ENCODE measurements at places on chromosomes 13 and 19.

DNA sequence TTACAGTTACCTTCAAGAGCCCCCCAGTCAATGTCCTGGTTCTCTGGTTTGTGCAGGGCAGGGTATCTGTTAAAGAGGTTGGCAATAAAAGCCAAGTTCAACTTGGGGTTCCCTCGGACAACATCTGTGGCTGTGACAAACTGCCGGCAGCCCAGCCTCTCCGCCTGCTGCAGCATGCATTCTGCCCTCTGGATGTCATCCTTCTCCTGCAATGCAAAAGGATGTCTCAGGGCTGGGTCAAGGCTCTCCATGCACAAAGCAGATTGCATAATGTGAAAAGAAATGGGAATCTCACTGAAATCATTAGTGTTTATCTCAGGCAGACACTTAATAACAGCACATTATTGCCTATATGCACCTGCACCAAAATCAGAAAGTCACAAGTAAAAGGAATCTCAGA is 35.1 kb downstream of the LCP1 start:
- no peaks in the 10 kb centered on the region for H3K27me3 ChIP-seq
- DNase-seq: peak; percentile 31
- no peak overlapping the region for H3K27ac ChIP-seq
- H3K4me3 ChIP-seq: no peak overlapping the region

GRCh38 chr13:33509642-33510229 is 224.2 kb upstream of the STARD13 start:
- no peak for DNase-seq
- H3K4me1 ChIP-seq: no peaks in the 10 kb centered on the region
- no peaks in the 10 kb centered on the region for H3K27me3 ChIP-seq
- no peak overlapping the region for H3K4me3 ChIP-seq
- no peak overlapping the region for H3K27ac ChIP-seq

DNA sequence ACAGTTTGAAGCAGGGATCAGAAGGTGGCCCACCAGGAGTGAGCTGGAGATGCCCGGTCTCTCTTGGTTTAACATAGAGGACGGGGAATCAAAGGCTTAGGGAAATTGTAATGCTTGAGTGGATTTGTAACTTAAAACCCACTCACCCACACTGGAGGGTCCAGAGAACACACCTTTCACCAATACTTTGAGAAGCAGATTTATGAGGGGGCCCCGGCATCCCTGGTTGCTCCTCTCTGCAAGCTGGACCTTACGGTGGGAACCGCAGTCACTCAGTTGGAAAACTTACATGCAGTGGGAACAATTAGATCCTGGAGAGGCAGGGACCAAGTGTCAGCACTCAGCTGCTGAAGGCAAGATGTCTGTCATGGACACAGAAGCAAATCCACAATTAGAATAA is 20.5 kb downstream of the PPP5C start:
- H3K27me3 ChIP-seq: no peaks in the 10 kb centered on the region
- DNase-seq: no peak
- H3K27ac ChIP-seq: no peak overlapping the region
- no peaks in the 10 kb centered on the region for H3K36me3 ChIP-seq
- no peaks in the 10 kb centered on the region for H3K4me1 ChIP-seq

DNA sequence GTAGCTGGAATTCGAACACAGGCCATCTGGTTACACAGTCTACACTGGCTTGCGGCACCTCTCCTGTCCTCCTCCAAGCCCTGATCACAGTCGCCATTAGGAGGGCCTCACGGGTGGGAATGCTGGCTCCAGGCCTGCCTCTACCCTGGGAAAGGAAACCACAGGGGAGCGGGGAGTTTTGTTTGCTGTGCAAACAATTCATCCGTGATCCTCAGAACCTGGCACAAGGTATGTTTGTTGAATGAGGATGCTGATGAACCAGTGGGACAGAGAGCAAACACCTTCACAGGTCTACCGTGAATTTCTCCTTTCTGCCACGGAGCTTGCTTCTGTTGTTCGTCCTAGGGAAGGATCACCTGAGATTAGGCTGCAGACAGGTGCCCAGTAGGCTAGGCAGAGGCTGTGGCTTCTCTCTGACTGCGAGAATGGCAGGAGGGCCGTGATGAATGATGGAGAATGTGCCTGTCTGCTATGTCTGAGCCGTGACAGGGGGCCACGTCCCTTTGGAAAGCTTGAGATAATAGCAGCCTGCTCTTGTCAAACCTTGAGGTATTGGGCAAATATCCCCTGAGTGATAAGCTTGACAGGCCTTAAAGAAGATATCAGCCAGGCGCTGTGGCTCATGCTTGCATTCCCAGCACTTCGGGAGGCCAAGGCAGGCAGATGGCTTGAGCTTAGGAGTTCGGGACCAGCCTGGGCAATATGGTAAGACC is 36.7 kb downstream of the PIN1 start:
- no peaks in the 10 kb centered on the region for H3K36me3 ChIP-seq
- no peaks in the 10 kb centered on the region for H3K4me1 ChIP-seq
- H3K27ac ChIP-seq: no peak overlapping the region
- DNase-seq: no peak
- H3K27me3 ChIP-seq: no peaks in the 10 kb centered on the region

- H3K36me3 ChIP-seq: no peaks in the 10 kb centered on the region
- H3K4me3 ChIP-seq: no peak overlapping the region
- no peak overlapping the region for H3K27ac ChIP-seq
These were observed 118.2 kb upstream of the SLC10A2 start for GRCh38 chr13:103184413-103184812.

DNA sequence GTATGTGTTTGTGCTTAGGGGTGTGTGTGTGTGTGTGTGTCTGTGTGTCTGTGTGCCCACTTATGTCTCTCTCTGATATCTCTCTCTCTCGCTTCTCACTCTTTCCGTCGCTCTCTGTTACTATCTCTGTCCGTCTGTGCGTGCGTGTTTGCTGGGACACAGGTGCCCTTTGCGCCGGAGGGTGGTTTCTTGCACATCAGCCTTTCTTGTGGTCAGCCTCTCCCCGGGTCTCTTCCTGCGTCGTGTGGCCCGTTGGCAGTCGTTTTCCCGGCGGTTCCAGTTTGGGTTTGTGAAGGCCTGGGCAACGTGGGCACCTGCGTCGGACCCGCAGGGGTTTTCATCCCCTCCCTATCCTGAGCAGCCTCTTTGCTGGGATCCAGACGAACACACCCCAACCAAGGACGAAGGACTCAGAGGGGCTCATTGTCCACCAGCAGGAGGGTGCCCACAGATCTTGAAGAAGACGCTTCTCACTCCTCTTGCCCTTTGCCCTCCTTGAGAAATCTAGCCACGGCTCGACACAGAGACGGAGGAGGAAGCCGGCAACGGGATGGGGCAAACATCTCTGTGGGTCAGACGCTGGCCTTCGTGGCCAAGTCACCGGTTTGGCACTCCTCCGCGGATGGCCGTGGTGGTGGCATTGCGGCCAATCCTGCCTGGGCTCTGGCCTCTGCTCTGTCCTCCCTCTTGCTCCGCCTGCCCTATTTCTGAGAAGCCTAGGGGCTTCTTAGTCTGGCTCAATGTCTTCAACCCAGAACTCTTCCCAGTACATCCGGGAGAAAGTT is 52.3 kb downstream of the ZNF146 start:
- no peak overlapping the region for H3K27ac ChIP-seq
- H3K27me3 ChIP-seq: no peaks in the 10 kb centered on the region
- DNase-seq: no peak

DNA sequence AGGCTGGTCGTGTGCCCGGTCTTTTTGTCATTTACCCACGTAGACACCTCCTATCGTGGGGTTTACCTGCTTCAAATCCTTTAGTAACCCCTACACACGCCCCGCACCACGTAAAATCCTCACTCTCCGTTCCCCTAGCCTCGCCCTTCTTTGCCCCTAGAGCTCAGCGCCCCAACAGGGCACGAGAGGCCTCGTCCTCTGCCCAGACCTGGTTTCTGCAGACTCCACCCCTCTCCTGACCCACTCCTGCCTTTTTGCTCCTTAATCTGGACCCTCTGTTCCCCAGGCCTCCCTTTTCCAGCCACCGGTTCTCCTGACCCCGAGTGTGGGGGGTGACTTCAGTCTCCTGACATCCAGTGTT is 412 bp downstream of the ZNF528 start:
- H3K4me1 ChIP-seq: no peaks in the 10 kb centered on the region
- no peak overlapping the region for H3K27ac ChIP-seq
- H3K36me3 ChIP-seq: no peaks in the 10 kb centered on the region
- H3K4me3 ChIP-seq: peak overlapping the region; percentile 70

- H3K36me3 ChIP-seq: no peaks in the 10 kb centered on the region
- no peak overlapping the region for H3K4me3 ChIP-seq
- H3K4me1 ChIP-seq: no peaks in the 10 kb centered on the region
These were observed 638.2 kb upstream of the SPRY2 start for GRCh38 chr13:80979035-80979641.

- peak overlapping the region; percentile 51 for H3K4me3 ChIP-seq
- H3K27me3 ChIP-seq: no peaks in the 10 kb centered on the region
- H3K27ac ChIP-seq: no peak overlapping the region
- H3K36me3 ChIP-seq: peaks cover 17% of the 10 kb centered on the region
- DNase-seq: no peak
These were observed 1.5 kb upstream of the CIRBP start for GRCh38 chr19:1267477-1268225.

Measured in iPS DF 6.9 (cell line).